ENCODE measurements at places on chromosomes 1 and 21.

DNA sequence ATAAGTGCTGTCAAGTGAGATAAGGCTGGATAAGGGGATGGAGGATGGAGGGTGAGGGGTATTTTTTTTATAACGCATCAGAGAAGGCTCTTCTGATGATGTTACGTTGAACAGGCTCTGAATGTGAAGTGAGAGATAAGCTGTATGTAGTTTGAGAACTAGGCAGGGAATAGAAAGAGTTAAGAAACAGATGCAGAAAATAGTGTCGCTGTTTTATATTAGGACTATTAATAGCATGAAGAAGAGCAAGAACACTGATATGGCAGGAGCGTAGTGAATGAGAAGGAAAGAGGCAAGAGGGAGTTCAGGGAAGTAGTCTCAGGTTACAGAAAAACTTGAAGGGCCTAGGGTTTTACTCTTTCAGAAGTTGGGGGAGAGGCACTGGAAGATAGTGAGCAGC lies 59.8 kb downstream of the GPR88 start:
- DNase-seq = no peak

DNA sequence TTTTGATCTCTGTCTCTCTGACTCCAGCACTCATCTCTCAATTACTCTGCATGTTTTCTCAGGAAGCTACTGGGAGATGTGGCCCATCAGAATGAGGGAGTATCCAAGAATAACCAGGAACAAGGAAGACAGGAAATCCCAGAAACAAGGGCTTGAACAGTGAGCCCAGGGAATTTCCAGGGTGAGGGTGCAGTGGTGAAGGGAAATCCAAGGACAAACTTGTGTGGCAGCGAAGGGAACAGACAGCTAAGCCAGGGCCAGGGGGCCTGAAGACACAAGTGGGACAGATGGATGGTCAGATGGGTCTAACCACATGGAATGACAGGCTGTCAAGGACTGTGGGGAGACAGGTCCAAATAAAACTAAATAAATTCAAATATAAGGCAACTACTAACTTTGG lies 121.8 kb upstream of the ERRFI1 start:
- no peak for DNase-seq

DNA sequence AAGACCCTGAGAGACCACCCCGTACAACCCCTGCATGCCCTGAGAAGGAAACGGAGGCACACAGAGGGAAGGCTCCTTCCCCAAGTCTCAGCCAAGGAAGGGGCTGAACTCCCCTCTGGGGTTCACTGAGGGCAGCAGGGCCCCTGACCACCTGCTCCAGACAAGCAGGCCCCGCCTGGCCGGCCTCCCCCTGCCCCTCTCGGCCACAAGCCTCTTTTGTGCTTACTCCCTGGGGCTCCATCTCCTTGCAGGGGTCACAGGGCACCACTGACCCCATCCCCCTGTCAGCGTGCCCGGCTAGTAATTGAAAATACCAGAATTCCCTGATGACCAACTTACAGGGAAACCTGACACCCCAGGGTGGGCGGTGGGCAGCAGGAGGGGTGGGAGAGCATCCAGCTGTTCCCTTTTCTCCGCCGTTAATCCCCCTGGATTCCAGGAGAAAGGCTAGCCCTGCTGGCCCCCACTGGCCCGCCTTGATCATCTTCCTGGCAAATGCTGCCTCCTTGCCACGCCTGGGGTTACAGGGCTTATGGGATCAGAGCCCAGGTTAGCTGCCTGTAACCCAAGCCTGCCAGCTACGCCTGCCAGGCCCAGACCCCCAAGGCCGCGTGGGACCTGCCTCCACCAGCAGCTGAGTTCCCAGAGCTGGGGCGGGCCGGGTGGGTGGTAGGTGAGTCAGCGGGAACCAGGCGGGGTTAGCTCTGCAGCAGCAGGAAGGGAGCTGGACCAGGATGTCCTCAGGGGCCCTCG lies 96.1 kb downstream of the LACTBL1 start:
- no peak for DNase-seq

DNA sequence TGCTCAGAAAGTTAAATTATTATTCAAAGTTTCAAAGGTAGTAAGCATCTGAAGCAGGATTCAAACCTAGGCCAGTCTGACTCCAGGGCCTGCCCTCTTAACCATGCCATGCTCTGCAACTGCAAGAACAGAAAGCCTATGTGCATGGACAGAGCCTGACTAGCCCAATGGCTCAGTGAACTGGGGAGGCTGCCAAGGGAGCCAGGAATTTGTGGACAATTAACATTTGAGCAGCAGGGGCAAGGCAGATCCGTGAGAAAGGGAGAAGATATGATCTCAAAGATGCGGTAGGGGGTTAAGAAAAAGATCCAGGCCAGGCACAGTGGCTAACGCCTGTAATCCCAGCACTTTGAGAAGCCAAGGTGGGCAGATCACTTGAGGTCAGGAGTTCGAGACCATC lies 6.5 kb upstream of the ATP1A4 start:
- DNase-seq = no peak

DNA sequence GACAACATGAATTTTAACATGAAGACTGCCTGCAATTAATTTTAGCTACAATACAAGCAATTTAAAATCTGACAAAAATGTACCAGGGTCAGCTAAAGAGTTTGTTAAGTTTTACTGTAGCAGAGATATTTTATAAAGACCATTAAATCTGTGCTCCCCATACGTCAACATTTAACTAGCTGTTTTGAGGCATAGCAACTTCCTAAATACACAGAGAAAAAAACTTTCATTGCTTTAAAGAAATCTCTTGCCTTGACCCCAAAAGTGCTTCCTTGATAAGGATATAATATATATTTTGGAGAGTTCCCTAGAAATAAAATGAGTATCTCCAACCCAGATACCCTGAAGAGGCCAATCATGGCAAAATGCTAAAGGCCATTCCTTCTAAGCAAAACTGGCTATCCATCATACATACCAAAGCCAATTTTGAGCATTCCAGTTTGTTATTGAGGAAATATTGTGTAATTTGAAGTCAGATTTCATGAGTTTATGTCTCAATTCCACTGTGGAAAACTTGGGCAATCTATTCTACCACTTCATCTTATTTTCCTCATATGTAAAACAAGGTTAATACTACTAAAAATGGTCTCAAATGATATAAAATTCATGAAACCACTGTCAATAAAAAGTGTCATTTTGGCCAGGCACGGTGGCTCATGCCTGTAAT lies 19.1 kb downstream of the ASPM start:
- DNase-seq = no peak

DNA sequence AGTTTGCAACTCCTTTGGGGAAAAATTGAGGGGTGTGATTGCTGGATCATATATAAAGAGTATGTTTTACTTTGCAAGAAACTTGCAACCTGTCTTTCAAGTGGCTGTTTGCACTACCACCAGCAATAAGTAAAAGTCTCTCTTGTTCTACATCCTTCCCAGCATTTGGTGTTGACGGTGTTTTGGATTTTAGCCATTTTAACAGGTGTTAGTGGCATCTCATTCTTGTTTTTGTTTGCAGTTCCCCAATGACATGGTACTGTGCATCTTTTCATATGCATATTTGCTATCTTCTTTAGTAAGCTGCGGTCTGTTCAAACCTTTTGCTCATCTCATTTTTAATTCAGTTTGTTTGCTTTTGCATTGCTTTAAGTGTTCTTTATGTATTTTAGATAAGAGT lies 535.5 kb downstream of the LRRIQ3 start:
- no peak for DNase-seq

DNA sequence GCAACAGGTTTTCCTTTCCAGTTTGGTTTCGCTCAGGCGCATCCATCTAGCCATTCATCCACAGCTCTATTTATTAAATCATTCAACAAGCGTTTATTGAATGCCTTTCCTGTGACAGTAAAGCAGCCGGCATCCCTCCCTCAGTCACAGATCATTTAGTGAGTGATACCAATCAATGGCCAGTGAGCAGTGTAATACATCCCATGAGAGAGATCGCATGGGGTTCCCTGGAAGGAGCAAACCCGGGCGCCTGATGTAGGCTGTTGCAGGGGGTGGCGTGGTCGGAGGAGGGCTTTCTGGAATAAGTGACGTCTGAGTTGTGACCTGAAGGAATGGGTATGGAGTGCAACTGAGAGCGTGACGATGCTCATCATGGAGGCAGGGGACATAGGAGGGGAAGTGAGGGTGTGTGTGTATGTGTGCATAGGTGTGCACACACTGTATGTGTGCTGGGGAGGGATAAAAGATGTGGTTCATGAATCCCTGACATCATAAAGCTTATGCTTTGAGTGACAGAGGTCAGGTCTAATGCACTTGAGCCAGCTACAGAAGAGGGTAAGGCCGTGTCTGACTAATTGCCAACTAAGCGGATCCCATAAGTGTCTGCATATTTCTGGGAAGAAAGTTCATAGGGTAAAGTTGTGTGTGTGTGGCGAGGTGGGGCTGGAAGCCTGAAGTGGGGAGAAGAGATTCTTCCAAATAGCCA lies 6.6 kb downstream of the FCMR start:
- no peak for DNase-seq

DNA sequence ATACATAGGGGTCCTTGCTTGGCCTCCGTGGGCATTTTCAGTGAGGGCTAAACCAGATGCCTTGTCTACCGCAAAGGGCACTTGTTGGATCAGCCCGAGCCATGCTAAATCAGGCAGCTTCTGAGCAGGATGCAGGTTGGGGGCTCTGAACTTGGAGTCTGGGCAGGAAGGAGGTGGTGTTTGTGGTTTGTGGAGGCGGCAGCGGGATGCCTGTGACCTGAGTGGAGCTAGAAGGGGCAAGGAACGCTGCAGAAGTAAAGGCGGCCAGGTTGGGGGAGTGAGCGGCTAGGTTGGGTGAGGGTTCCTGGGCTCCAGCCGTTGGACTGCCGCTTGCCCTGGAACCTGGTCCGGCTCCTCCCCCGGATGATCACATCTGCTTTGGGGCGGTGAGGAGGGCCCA lies 183.9 kb downstream of the CAMTA1 start:
- DNase-seq = peak; percentile 72

DNA sequence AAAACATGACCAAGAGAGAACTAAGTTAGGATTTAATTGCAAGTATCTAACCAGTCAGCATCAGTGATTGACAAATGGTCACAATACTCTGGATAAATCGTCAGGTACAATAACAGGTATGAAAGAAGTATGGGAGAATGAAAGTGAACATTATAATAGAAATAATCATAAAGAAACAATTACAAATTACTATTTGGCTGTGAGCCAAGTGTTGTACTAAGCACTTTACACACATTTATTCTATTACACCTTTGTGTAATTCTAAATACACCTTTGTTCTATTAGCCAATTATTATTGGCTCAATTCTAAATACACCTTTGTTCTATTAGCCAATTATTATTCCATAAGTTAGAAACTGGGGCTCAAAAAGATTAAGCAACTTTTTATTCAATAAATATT lies 114.7 kb downstream of the KCNH1 start:
- DNase-seq = no peak

DNA sequence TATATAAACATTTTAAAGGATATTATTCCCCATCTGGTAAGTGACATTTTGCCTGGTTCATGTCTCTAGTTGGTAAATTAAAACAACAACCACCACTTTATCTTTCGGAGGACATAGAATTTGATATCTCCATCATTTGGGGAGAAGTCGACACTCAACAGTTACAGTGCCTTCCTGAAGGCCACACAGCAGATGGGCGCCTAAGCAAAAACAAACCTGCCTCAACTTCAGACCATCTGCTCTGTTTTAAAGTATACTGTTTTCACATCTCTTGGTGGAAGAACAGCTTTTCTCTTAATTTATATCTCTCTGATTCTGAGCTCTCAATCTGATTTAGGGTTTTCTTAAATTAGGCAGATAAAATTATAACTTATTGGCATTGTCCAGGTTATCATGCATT lies 282.2 kb downstream of the RYR2 start:
- DNase-seq = no peak

GRCh38 chr1:179474713-179475112 lies 101.0 kb downstream of the NPHS2 start:
- no peak for DNase-seq

DNA sequence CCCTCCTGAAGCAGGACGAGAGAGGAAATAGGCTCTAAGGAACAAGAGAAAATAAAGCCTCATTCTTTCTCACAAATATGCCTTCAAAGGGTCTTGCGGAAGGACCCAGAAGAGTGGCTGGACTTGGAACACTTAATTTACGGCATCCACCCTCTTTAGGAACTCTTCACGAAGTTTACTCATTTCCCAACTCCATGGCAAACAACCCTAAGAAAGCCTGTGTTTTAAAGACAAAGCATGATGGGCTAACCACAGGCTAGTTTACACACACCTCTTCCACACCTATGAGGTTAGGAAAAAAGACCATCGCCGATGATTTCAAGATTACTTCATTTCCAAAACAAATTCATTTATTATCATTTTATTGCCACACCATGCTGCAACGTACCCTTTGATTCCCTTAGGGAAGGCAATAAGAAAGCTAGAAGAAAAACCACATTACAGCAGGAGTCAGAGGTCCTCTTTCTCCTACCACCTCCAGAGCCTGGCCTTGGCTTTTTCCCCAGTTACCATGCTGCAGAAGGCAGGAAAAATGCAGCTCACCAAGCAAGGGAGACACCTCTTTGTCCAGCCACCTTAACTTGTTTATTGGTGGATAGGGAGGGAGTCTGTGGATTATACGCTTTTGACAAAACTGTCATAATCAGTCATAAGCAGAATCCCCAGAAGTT lies 29.6 kb downstream of the CHI3L2 start:
- DNase-seq = no peak

- no peak for DNase-seq
These were observed 34.1 kb downstream of the VTCN1 start for GRCh38 chr1:117176579-117176978.

DNA sequence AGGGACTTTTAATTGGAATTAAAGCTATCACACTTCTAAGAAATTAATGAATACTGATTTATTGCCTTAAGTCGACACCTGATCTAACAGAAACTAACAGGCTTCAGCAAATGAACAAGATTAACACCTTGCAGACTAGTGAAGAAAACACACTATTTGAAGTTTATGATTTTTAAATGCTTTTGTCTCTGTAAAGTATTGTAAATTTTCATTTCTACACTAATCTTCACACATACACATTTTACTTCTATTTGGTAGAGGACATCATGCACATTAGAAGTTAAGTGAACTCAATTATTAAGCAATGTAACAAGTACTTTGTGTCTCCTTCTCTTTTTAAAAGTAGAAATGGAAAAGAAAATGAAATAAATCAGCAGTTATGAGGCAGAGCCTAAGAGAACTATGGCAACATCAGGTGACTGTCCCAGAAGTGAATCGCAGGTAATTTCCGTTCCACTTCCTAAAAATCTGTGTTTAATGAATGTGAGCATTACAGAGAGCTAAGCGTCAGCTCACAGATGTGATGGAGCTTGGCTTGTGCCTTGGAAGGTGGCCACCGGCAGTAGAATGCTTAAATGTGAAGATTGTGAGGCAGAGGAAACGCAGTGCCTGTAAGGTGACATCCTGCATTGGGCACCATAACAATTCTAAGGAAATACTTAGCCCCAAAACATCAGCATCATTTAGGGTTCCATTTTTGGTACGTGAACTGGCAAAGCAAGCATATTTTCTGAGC lies 1.2 kb downstream of the PRMT2 start:
- no peak for DNase-seq

GRCh38 chr1:164953098-164953497 lies 394.1 kb downstream of the PBX1 start:
- no peak for DNase-seq

DNA sequence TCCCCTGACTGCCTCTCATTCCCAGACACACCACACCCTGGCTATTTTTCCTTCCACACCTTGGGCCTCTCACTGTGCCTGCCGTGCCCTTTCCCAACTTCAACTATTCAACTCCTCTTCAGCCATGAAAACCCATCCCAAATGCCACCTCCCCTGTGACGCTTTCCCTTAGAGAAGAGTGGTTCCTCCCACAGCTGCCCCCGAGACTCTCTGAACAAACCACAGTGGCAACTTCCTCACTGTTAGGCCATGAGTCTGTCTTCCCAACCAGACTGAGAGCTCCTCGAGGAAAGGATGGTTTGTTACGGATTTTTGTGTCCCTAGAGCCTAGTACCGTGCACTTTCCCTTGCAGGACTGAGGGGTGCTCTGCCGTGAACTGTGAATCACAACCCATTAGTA lies 59.2 kb downstream of the LRRN2 start:
- no peak for DNase-seq
